ENCODE measurements at places on chromosomes 16 and 17.

GRCh38 chr16:49057936-49058335, 223.7 kb downstream of the CBLN1 start:
- no peak for DNase-seq

DNA sequence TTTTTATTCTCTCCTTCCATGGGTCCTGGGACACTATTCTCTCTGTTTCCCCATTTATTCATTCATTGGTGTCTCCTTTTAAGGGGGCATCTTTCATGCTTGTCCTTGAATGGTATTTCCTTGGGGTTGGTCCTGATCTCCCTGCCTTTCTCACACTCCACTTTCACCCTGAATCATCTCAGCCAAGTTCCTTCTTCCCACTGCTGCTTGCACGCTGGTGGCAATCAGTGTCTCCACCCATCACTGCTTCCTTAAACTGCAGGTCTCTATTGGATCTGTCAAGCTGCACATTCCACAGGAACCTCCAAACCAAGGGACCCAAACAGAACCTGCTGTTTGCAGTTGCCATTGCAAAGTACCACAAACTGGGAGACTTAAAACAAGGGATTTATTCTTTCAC, 89.3 kb upstream of the SDK2 start:
- no peak for DNase-seq

GRCh38 chr17:57490890-57491289, 234.6 kb downstream of the MSI2 start:
- DNase-seq = no peak

- no peak for DNase-seq
These were observed 996 bp upstream of the CPNE2 start for GRCh38 chr16:57091200-57091974.

GRCh38 chr16:11637320-11637719, 30.9 kb upstream of the SNN start:
- no peak for DNase-seq

- no peak for DNase-seq
These were observed 772 bp upstream of the SAMD14 start for GRCh38 chr17:50130559-50131305.

- DNase-seq = no peak
These were observed 11.7 kb upstream of the C16orf95 start for GRCh38 chr16:87328846-87329245.

- DNase-seq = no peak
These were observed 12.5 kb upstream of the PYY start for GRCh38 chr17:43966276-43966675.

- DNase-seq = no peak
These were observed 57.9 kb upstream of the MAF start for GRCh38 chr16:79658301-79659033.

DNA sequence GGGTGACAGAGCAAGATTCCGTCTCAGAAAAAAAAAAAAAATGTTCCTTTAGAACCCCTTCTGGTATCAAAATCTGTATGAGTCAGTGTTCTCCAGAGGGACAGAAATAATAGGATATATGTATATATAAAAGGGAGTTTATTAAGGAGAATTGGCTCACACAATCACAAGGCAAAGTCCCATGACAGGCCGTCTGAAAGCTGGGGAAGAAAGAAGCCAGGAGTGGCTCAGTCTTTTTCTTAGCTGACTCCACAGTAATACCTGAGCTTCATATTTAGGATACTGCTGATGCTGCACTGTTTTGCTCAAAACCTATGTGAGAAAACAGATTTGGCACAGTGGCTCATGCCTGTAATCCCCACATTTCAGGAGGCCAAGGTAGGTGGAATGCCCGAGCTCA, 22.5 kb downstream of the ZZEF1 start:
- no peak for DNase-seq

GRCh38 chr17:12282056-12282455, 261.4 kb downstream of the MAP2K4 start:
- DNase-seq = no peak

- DNase-seq = no peak
These were observed 158.7 kb upstream of the TBX2 start for GRCh38 chr17:61240851-61241468.

GRCh38 chr17:42819939-42820535, 4.0 kb downstream of the BECN1 start:
- peak; percentile 54 for DNase-seq

DNA sequence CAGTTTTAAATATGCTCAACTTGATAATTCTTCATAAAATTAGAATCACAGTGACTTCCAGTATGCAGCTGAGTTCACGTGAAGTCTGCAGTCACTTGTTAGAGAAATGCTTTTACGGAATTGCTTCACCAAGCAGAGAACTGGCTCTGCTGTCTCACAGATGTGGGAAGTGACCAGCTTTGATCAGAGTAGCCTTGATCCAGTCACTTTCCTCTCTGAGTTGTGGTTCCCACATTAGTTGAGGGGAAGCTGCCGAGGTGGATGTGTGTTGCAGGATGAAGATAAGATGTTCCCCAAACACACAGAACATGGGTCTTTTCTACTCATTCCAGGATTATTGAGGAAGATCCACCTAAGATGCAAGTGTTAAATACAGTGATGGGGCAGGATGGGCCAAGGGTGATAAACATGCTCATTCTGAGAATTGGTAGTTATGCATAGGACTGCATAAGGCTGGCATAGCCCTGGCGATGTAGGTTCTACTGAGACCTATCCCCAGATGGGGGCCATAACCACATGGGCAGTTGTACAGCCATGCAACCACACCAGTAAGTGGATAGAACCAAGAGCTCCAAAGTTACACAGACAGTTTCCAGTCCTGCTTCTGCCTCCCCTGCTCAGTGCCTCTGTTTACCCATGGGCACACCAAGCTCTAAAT, 168.9 kb upstream of the MAF start:
- DNase-seq = no peak

- DNase-seq = no peak
These were observed 4.1 kb upstream of the NRN1L start for GRCh38 chr16:67880584-67880983.

DNA sequence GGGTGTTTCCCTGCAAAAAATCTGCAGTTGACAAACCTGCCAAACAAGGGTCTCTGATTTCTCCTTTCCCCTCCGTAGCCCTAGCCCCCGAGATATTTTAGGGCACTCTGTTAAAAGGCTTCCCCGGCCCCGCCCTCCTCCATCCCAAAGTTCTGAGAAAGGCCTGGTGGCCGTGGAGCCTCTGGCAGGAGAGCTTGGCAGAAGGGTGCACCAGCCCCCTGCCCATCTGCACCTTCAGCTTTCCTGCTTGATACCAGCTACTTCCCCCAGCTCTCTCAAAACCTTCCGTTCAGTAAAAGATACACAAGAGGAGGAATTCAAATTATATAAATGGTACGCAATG, 711 bp upstream of the CANT1 start:
- DNase-seq = no peak

DNA sequence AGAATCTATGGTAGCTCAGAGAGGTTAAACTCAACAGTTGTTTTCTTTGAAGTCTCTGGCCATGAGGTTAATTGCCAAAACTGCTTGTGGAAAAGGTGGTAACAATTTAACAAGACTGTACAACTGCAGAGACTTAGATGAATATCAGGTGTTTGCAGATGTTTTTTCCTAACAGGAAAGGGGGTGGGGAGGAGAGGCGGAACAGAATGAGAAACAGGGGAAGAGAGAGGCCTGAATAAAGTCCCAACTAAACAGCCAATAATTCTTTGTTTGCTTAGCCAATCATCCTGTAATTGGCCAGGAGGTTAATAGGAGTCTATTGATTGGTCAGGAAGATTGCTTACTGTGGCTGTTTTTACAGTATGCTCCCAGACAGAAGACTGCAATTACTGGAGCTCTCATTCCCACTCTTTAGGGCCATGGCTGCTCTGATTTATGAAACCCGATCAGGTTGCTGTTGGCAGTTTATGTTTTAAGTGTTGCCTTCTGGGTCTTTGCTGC, 249.7 kb upstream of the TBX2 start:
- DNase-seq = no peak

DNA sequence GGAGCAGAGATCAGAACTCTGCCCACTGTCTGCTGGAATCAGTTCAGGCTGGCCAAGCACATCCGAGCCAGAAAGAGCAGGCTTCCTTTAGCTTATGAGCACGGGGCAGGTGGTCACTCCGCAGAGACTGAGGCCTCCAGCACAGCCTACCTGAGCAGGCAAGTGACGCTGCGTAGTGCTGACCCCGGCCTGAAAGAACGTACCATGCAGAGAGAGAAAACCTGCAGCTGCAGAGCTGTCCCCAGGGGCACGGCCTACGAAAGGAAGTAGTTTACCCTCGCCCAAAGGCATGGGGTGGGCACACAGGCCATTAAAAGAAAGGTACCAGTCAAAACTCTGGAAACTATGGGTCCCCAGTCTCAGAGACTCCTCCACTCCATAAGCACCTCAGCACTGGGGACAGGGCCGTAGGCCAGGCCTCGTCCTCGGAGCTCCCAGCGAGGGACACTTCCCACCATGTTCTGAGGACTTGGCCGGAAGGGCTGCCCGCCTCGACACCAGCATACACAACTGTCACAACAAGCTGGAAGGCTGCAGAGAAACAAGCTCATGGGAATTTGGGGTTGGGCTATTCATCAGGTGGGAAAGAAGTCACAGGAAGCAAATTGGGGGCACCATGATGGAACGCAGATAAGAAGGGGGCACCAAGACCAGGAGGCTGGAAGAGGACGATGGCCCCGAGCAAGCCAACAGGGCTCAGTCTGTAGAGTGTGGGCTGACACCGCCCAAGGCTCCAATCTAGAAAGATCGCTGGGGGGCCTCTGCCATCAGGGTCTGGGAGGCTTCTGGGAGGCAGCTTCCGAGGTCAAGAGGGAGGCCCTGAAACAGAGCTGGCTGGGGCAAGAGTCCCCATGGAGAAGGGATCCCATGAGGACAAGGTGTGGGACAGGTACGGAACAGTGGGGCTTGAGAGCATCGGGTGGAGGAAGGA, 21.2 kb downstream of the MEAK7 start:
- no peak for DNase-seq

GRCh38 chr17:58279016-58279711, 1.6 kb downstream of the MPO start:
- no peak for DNase-seq

- no peak for DNase-seq
These were observed 10.3 kb downstream of the EPN2 start for GRCh38 chr17:19247473-19247872.

GRCh38 chr16:57479205-57479975, 6.9 kb downstream of the DOK4 start:
- DNase-seq = no peak

GRCh38 chr17:15171167-15172047, 93.7 kb downstream of the PMP22 start:
- DNase-seq = no peak

GRCh38 chr17:18960803-18961511, 9.0 kb downstream of the SLC5A10 start:
- DNase-seq = peak; percentile 82

- DNase-seq = no peak
These were observed 50.9 kb downstream of the IL21R start for GRCh38 chr16:27452569-27453493.

- DNase-seq = no peak
These were observed 10.2 kb upstream of the MRC2 start for GRCh38 chr17:62616993-62617893.

DNA sequence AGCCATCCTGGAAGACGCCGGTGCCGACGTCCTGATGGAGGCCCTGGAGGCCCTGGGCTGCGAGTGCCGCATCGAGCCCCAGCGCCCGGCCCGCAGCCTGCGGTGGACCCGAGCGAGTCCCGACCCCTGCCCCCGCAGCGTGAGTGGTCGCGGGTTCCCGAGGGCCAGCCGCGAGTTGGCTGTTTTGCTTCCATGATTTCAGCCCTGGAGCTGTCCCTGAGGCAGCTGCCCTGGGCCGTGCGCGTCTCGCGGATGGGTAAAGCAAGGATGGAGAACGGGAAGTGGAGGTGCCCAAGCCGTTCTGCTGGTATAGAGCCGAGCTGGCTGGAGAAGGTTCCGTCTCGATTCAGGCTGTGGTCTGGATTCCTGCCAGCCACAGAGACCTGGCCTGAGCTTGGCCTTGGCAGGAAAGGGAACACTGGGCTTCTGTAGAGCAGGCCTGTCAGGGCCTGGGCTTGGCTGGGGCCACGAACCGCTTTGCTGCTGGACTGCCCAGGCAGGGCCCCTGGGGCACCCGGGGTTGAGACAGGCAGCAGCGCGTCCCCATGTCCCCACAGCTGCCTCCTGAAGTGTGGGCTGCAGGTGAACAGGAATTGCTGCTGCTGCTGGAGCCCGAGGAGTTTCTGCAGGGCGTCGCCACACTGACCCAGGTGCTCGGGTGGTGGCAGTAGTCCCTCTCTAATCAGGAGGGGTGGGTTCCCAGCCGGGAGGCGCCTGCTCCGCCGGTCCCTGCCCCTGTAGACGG, 941 bp upstream of the MRPS34 start:
- DNase-seq = no peak

GRCh38 chr17:36183001-36183971, 6.8 kb upstream of the TBC1D3B start:
- DNase-seq = no peak

DNA sequence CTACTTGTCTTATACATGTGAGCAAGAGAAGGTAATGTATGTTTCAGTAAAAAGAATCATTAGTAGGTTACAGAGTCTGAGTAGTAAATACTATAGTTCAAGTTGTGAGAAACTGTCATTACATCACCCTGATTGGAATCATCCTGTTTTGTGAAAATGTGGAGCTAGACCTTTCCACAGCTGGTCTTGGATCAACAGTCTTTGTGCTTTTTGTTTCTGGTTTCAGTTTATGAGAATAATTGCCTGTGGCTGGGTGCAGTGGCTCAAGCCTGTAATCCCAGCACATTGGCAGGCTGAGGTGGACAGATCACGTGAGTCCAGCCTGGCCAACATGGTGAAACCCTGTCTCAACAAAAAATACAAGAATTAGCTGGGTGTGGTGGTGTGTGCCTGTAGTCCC, 19.7 kb upstream of the SHISA9 start:
- DNase-seq = no peak

DNA sequence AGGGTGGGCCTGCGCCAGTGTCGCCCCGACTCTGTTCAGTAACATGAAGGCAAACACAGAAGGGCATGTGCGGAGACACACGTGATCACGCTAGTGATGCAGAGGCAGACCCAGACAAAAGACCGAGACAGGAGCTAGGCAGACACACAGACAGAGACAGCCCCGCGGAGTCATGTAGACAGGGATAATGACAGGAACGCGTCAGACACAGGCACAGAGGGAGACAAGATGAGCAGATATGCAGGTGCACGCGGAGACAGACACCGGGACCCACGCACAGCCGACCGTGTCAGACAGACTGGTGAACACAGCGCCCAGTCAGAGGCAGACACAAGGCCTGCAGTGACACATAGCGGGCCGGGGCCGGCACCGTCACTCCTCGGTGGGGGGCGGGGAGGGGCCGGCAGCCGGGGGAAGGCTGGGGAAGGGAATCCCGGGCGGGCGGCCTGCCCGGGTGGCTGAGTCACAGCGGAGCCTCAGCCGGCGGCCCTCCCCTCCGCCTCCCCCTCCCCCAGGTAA, 7.4 kb downstream of the KDM6B start:
- peak; percentile 97 for DNase-seq
